ENCODE measurements at places on chromosomes 2 and 18. TPM values are rescaled to one million over a fixed set of nuclear protein-coding genes. Genes with fewer than 3 reads are reported as not detected.

Gene MAP2
- 3.1 TPM for total RNA-seq

Gene TUBA4B
- not detected for total RNA-seq

Gene MLPH
- total RNA-seq, result not detected

Gene FBXO15
- total RNA-seq, result 3.7 TPM

- DNase-seq, result no peak
- no peaks in the 10 kb centered on the region for H3K4me1 ChIP-seq
- no peak overlapping the region for H3K4me3 ChIP-seq
- H3K36me3 ChIP-seq, result no peaks in the 10 kb centered on the region
Observed at GRCh38 chr18:52861558-52861957, 521.6 kb downstream of the DCC start.

DNA sequence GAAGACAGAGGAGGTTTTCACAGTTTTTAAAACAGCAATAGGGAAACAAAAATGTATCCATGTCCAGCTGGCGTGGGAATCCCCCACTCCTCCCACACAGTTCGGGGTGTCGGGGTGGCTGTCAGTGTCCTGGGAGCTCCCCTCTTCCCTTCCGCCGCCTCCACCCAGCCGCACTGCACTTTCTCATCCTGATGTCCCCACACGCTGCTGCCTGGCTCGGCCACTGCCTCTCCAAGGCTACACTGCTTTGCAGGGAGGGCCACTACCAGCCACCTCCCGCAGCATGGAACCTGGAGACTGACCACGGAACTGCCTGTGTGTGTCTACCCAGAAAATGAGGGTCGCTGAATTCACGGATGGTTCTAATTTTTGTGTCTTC lies 138.7 kb upstream of the CTDP1 start:
- H3K4me1 ChIP-seq, result no peaks in the 10 kb centered on the region
- no peak overlapping the region for H3K27ac ChIP-seq
- H3K4me3 ChIP-seq, result no peak overlapping the region

DNA sequence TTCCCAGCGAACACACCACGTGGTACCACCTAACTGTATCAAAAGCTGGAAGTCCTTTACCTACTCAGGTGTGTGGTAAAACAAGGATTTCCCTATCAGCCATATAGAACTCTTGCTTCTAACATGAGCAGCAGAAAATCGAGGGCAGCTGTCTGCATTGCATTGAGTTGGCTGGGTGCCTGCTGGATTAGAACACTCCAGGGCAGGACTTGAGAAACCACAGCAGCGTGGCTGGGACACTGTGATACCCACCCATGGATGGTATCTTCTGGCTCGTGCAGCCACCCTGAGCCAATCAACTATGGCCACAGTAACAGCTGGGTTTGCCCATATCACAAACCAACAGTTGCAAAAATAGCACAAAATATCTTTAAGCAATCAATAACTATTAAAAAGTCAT lies 188.3 kb downstream of the FBXO15 start:
- no peak for DNase-seq
- H3K27me3 ChIP-seq, result no peaks in the 10 kb centered on the region
- H3K27ac ChIP-seq, result no peak overlapping the region
- H3K4me1 ChIP-seq, result peaks cover 24% of the 10 kb centered on the region
- H3K4me3 ChIP-seq, result no peak overlapping the region

- no peak overlapping the region for H3K27ac ChIP-seq
- H3K36me3 ChIP-seq, result no peaks in the 10 kb centered on the region
- no peak overlapping the region for H3K4me3 ChIP-seq
- no peak for DNase-seq
- no peaks in the 10 kb centered on the region for H3K27me3 ChIP-seq
Observed at GRCh38 chr18:48580782-48581181, 42.0 kb downstream of the CTIF start.

DNA sequence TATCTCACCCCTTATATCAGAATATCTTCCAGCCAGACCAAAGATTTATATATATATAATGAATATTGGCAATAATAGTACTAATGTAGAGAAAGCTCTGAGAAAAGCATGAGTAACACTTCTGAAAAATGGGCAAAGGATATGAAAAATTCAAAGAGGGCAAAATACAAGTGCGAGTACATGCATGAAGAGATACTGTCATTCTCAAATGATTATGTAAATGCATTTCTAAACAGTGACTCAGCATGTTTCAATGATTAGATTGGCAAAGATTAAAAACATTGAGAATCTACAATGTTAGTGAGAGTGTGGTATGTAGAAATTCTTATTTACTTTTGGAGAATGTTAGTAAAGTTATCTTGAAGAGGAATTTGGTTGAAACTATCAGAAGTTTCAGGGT lies 118.3 kb upstream of the NEDD4L start:
- H3K36me3 ChIP-seq, result no peaks in the 10 kb centered on the region
- no peaks in the 10 kb centered on the region for H3K27me3 ChIP-seq
- no peak for DNase-seq
- H3K4me3 ChIP-seq, result no peak overlapping the region
- H3K27ac ChIP-seq, result no peak overlapping the region

DNA sequence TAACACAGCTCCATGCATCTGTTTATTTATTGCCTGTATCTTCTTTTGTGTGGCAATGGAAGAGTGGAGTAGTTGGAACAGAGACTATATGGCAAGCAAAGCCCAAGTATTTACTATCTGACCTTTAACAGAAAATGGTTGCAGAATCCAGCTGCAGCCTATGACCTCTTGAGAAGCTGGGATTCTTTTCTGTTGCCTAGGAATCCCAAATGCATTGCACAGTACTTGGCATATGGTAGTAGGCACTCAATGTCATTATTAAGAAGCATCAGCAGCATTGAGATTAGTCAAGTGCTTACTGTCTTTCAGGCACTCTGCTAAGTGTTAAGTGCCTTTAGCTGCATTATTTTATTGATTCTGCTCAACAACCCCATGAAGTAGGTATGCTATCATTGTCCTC lies 331.6 kb downstream of the CCDC85A start:
- H3K27ac ChIP-seq, result no peak overlapping the region
- H3K4me1 ChIP-seq, result no peaks in the 10 kb centered on the region
- no peak for DNase-seq
- H3K36me3 ChIP-seq, result no peaks in the 10 kb centered on the region

DNA sequence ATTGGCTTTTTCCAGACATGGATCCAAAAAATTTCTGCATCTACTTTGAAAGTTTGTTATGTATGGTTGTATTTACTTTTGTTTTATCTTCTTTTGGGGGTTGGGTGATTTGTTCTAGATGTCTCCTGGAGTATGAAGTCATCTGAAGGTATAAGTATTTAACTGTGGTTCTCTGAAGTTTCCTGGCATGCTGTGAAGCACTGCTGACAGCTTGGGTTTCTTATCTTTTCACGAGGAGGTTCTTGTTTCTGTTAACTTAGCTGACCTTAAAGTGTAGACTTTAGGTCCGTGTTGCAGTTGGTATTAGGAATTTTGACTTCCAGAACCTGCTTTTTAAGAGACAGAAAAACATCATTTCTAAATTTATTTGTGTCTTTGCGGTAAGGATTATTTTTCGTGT lies 15.9 kb downstream of the GLS start:
- H3K4me3 ChIP-seq, result no peak overlapping the region
- peaks cover 7% of the 10 kb centered on the region for H3K4me1 ChIP-seq
- no peak for DNase-seq
- no peak overlapping the region for H3K27ac ChIP-seq
- H3K27me3 ChIP-seq, result no peaks in the 10 kb centered on the region

DNA sequence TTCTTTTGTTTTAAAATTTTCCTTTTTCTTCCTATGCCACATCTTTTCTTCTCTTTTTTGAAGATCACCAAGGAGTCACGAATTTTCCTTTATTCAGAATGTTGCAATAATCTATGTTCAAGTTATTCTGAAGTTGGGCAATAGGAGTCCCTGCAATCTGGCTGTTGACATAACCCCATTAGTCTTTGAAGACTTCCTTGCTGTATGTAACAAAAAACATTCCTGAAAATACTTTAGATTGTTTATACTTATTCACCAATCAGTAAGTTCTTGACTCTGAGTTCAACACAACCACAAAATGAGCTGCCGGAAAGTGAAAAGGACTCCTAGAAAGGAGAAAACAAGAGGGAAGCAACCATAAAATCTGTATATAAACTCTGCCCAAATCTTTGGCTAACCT lies 62.8 kb downstream of the TMEM237 start:
- H3K4me3 ChIP-seq, result no peak overlapping the region
- H3K4me1 ChIP-seq, result peaks cover 9% of the 10 kb centered on the region
- H3K27ac ChIP-seq, result no peak overlapping the region
- no peaks in the 10 kb centered on the region for H3K27me3 ChIP-seq

- H3K36me3 ChIP-seq, result peaks cover 7% of the 10 kb centered on the region
- no peak for DNase-seq
- H3K4me1 ChIP-seq, result no peaks in the 10 kb centered on the region
- H3K4me3 ChIP-seq, result no peak overlapping the region
Observed at GRCh38 chr2:96715658-96716057, 24.2 kb downstream of the LMAN2L start.

- H3K36me3 ChIP-seq, result no peaks in the 10 kb centered on the region
- no peaks in the 10 kb centered on the region for H3K27me3 ChIP-seq
- no peak overlapping the region for H3K27ac ChIP-seq
- DNase-seq, result peak; percentile 37
Observed at GRCh38 chr2:199704358-199705238, 146.4 kb downstream of the FTCDNL1 start.

DNA sequence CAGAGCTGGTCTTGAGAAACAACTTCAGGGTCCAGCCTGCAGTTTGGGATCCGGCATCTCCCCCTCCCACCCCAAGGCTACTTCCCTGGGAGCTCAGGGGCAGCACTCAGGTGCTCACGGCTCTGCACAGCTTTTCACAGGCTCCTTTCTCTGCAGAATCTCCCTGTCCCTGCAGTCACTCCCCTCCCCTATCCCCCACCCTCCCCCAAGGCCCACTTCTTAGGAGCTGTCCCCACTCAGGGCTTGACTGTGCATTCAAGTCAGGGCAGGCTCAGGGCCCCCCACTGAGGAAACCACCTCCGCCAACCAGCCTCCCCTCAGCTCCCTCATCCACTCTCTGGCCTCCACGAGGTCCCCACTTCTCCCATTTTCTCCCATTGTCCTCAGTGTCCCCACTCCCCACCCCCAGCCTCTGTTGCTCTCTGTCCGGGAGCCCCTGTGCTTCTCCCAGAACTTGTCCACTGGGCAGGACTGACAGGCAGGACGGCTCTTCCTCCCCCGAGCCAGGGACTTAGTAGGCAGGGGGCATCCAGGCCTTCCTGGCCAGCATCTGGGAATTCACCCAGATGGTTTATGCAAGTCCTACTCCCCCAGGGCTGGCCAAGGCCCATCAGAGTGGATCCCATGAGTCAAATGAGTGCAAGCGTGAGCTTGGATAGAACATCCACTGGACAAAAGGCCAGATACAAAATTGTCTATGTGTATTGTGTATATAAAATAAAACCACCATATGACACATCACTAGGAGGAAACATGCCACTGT lies 7.6 kb downstream of the NMUR1 start:
- H3K4me3 ChIP-seq, result no peak overlapping the region
- H3K27me3 ChIP-seq, result no peaks in the 10 kb centered on the region

DNA sequence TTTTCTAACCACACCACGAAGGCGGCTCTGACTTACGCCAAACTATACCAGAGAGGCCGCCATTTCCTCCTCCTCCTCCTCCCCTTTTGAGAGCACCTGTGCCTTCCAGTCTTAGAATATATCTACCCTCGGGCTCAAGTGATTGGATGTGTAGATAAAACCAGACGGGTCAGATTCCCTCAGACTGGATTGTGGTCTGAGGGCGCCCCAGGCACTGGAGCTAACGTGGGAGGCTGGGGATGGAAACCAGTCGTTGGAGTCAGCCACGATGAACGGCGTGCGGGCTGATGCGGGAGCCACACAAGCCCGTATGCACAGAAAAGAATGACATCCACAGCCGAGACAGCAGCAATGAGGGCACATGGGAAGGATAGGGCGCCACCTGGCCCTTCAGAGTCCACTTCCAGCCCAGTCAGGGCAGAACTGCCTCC lies 12.3 kb upstream of the ODC1 start:
- no peaks in the 10 kb centered on the region for H3K27me3 ChIP-seq
- H3K36me3 ChIP-seq, result no peaks in the 10 kb centered on the region
- no peak overlapping the region for H3K4me3 ChIP-seq
- no peaks in the 10 kb centered on the region for H3K4me1 ChIP-seq

GRCh38 chr2:65687614-65688013 lies 255.2 kb upstream of the SPRED2 start:
- H3K27me3 ChIP-seq, result peaks cover 8% of the 10 kb centered on the region
- no peak for DNase-seq
- H3K27ac ChIP-seq, result no peak overlapping the region
- no peak overlapping the region for H3K4me3 ChIP-seq
- no peaks in the 10 kb centered on the region for H3K36me3 ChIP-seq

- H3K4me1 ChIP-seq, result no peaks in the 10 kb centered on the region
- no peak overlapping the region for H3K4me3 ChIP-seq
- H3K27ac ChIP-seq, result no peak overlapping the region
- H3K36me3 ChIP-seq, result no peaks in the 10 kb centered on the region
- H3K27me3 ChIP-seq, result no peaks in the 10 kb centered on the region
- DNase-seq, result no peak
Observed at GRCh38 chr2:150166313-150167051, 321.0 kb downstream of the RND3 start.

GRCh38 chr2:43941966-43942365 lies 53.8 kb downstream of the LRPPRC start:
- H3K36me3 ChIP-seq, result peaks cover 23% of the 10 kb centered on the region
- no peaks in the 10 kb centered on the region for H3K27me3 ChIP-seq
- H3K4me1 ChIP-seq, result no peaks in the 10 kb centered on the region
- no peak overlapping the region for H3K27ac ChIP-seq
- DNase-seq, result no peak

- peaks cover 12% of the 10 kb centered on the region for H3K4me1 ChIP-seq
- H3K4me3 ChIP-seq, result no peak overlapping the region
- no peaks in the 10 kb centered on the region for H3K27me3 ChIP-seq
- H3K36me3 ChIP-seq, result no peaks in the 10 kb centered on the region
Observed at GRCh38 chr18:2515171-2515787, 56.0 kb downstream of the METTL4 start.

DNA sequence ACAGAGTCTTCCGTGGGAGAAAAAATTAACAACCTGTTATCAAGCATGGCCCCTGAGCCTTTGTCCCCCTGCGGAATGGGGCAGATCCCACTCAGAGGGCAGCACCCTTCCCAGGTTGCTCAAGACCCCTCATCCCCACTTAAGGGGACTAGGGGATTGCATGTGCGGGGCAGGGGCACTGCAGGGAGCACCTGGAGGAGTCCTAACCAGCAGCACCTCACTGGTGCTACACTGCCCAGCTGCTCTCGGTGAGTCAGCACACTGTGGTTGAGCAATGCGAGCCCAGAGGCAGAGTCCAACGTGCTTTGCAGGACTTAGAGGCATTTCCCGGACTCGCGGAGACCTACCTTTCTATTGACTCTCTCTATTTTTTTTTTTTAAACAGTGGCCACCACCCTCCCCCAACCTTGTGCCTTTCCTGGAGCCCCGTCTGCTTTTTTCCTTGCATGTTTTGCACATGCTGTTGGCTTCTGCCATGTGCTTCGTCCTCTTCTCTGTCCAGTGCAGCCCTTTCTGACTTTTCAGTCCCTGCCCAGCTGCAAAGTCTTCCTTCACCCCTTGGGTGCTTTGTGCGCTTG lies 74.0 kb downstream of the IL1R2 start:
- DNase-seq, result no peak
- no peak overlapping the region for H3K4me3 ChIP-seq
- no peaks in the 10 kb centered on the region for H3K27me3 ChIP-seq
- no peak overlapping the region for H3K27ac ChIP-seq

Measured in B cell (primary cell).